Gastrocnemius medialis (tissue), 4 donors: ENCODE measurements at places on chromosomes 7 and 10. TPM values are rescaled to one million over a fixed set of nuclear protein-coding genes. Genes with fewer than 3 reads are reported as not detected.

DNA sequence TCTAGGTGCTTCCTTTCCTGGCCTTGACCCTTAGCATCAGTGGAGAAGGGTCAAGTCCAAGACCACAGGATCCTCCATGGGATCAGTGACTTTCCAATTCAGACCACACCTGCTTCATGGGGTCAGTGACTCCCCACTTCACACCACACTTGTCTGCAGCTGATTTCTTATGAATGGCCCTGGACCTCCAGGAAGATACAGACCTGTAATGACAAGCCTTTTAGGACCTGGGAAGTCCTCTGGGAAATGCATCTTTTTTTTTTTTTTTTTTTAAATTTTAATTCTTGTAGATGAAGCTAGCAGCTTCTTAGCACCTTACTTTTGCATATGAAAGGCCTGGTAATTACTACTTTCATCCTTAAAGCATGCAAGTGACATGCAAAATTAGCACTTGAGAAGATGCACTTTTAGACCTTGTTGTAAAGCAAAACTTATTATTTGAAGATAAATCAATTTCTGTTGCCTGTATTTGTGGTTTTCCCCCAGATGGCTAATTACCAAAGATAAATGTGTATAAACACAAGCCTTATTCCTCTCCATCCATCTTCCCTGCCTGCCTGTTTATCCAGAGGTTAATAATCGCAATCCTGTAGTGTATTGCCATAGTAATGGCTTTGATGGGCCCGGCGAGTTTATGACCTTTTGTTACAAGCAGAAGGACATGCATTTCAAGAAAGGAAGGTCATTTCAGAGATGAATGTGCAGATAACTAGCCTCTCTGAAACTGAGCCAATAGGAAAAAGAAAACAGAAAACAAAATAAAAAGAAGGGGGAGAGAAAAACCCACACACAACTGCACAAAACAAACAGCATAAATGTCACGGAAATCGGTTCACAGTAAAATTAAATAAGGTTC is 1018.7 kb downstream of the TYW1 start:
- no peak for DNase-seq

DNA sequence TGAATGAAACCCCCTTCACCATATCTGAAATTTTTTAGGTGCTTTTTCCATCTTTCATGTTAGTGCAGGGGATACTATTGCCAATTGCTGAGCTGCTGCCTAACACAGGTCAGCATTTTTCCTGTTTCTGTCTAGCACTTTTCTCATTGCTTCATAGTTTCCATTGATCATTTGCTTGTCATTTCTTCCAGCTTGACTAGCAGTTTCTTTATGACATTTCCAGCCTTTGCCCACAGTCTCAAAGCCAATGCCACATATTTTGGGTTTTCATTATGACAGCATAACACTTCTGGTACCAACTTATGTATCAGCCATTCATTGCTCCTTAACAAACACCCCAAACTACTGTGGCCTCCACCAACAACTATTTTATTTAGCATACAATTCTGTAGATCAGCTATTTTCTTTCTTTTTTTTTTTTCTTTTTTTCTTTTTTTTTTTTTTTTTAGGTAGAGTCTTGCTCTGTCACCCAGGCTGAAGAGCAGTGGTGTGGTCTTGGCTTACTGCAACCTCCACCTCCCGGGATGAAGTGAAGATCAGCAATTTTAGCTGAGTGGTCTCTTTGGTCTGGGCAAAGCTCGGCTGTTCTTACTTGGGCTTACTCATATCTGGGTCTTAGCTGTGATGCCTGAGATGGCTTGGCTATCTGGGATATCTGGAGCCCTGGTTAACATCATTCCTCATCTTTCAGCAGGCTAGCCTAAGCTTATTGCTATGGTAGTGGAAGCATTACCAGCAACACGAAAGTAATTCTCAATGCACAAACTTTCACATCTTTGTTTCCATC is 102.3 kb downstream of the EPC1 start:
- DNase-seq: no peak

- no peak for DNase-seq
Observed at GRCh38 chr10:116371737-116372136, 47.5 kb downstream of the CCDC172 start.

DNA sequence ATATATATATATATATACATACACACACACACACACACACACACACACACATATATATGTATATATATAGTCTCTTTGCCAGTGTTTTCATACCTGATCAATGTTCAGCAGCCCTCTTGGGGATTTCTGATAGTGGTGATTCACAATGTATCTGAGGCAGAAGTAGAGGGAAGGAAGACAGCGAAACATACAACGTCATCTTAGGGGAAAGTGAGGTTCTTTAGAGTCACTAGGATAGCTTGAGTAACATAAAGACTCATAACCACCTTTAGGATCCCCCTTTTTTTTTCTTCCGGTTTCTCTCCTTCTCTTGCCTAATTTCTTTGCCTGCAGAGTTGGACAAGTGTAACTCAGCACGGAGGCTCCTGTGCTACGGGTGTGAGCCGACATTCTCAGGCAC is 56.6 kb downstream of the PODXL start:
- DNase-seq: no peak

- no peak for DNase-seq
Observed at GRCh38 chr7:79785556-79785955, 332.1 kb upstream of the MAGI2 start.

DNA sequence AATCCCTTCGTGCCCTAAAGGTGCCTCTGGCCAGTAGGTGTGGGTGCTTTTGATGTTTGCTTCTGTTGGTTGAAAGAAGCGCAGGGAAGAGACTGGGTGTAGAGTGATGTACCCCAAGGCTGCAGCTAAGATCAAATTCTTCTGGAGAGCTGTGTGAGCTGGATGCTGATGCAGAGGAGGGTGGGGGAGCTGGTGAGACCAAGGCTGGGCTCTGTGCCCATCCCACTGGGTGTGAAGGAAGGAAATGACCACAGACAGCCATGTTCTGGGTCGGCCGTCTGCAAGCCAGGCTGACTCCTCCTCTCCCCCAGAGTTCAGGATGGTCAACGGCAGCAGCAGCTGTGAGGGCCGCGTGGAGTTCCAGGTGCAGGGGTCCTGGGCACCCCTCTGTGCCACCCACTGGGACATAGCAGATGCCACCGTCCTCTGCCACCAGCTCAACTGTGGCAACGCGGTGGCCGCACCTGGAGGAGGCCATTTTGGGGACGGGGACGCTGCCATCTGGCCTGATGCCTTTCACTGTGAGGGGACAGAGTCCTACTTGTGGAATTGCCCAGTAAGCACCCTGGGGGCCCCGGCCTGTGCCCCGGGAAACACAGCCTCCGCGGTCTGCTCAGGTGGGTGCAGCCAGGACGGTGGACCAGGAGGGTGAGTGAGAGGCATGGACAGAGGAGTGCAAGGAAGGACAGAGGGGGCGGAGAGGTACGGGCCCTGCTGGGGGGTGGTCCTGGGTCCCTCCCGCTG is 5.1 kb downstream of the SCART1 start:
- DNase-seq: no peak

DNA sequence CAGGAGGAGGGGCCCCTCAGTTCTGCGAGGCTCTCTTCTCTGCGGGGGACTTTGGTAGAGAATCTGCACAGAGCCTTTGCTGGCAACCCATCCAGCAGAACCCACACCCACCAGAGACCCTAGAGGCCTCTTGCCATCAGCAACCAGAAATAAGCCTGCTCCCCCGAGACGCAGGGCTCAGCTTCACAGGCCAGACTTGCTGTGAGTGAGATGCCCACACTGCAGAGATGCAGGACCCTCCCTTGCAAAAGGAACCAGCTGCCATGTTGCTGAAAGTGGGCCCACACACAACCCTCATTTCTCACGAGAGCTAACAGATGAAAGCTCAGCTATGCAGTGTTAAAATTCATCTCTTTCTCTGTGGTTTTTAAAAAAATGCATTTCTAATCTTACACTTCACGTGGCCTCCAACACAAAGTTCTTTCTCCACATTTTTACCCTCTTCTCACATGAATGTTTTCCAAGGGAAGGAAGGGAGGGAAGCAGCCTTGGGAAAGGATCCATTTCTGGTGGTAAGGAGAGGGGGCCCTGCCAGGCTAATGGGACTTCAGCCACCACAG is 171.6 kb downstream of the CCDC3 start:
- DNase-seq: no peak

DNA sequence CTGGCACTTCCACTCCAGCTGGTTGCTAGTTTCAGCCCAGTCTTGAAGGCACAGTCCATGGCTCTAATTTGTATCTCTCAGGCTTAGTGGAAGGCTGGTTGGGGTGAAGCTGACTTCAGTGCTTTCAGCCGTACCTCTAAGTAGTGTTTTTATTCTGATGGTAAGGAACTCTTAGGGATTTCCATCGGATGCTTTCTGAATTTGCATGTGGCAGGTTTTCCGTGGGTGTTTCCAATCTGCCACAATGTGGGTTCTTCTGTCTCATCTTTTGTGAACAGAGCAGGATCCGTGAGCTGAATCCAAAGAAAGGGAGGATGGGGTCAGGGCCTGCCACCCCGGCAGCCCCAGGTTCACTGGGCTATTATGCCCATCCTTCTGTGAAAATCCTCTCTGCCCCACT is 607.9 kb upstream of the MKI67 start:
- no peak for DNase-seq

- DNase-seq: no peak
Observed at GRCh38 chr10:52312942-52313255, 1.2 kb upstream of the DKK1 start.

- DNase-seq: no peak
Observed at GRCh38 chr7:18177815-18178660, 150.4 kb upstream of the PRPS1L1 start.

CYP26C1 gene
- total RNA-seq: not detected

SLC29A3 gene
- total RNA-seq: 2.8 TPM

LIPA gene
- 11.4 TPM for total RNA-seq

NAMPT gene
- 161 TPM for total RNA-seq

PCLO gene
- not detected for total RNA-seq

ASB10 gene
- 20.3 TPM for total RNA-seq

CRTAC1 gene
- total RNA-seq: not detected

ZNF33B gene
- total RNA-seq: 2.7 TPM

MYPN gene
- total RNA-seq: 233 TPM

NACAD gene
- total RNA-seq: 0.46 TPM
